ENCODE measurements at places on chromosomes 1 and 21.

- no peak for DNase-seq
Observed at GRCh38 chr1:17733661-17734060, 21.5 kb upstream of the ACTL8 start.

GRCh38 chr1:105544475-105544874 is 1512.0 kb upstream of the PRMT6 start:
- no peak for DNase-seq

- no peak for DNase-seq
Observed at GRCh38 chr1:226054519-226055327, 7.8 kb upstream of the H3-3A start.

- no peak for DNase-seq
Observed at GRCh38 chr1:42146626-42147320, 6.4 kb upstream of the GUCA2B start.

GRCh38 chr1:109501644-109502363 is 7.7 kb downstream of the AMIGO1 start:
- no peak for DNase-seq

DNA sequence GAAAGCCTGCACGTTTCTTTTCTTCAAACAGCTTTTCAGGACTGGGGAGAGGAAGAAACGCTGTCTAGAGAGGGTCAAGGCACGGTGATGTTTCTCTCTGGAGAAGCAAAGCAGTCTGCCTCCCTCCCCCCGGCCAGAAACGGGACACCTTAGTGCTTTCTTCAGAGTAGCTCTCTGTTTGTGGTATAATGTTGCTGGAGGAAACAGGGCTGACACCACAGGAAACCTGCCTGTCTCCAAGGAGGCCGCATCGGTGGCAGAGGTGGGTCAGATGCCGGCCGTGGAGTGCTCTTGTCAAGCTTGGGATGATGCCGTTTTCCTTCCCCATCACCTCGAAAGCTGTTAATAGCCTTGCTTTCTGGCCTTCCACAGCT is 139.4 kb downstream of the DHRS3 start:
- no peak for DNase-seq

GRCh38 chr1:145988773-145989172 is 7.6 kb downstream of the TXNIP start:
- no peak for DNase-seq

DNA sequence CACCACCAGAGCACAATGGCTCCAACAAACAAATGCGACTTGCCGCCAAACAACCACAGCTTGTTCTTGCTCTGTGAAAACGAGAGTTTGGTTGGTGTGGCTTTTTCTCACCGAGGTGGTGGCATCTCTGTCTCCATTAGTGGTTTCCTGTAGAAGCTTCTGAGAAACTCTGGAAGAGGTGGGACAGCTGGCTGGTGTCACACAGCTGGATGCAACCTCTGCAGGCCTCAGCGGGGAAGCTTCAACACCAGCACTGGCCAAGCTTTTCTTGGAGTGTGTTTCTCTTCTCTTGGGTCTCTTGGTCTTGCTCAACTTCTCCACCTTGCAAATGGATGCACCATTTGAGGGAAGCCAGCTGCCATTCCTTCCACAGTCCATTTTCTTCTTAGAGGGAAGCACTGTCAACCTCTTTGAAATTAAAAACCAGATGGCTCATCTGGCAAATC is 124.8 kb downstream of the KCNN3 start:
- no peak for DNase-seq

DNA sequence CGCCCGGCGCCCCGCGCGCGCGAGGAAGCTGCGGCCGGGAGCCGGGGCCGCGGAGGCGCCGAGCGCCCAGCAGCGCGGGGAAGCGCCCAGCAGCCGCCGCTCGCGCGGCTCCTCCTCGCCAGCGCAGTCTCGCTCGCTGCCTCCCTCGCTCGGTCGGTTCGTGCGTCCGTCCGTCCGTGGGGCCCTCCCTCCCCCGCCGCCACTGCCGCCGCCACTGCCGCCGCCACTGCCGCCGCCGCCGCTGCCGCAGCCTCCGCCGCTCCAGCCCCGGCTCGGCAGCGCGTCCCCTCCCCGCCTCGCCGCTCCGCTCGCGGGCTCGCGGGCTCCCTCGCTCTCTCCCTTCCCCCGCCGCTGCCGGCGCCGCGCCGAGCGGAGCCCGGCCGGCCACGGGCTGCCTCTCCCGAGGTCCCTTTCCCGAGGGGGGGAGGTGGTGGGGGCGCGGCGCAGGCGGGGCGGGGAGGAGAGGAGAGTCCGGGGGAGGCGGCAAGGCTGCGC is at the start of gene KCND3:
Gene KCND3 (minus strand): TSS at position 138 of the 495 bp plus-strand sequence.
- no peak for DNase-seq

- no peak for DNase-seq
Observed at GRCh38 chr1:203765029-203765837, at the start of gene LAX1. LAX1 (plus strand) TSS chr1:203765183; CDS start chr1:203765566, 383 bp downstream.

DNA sequence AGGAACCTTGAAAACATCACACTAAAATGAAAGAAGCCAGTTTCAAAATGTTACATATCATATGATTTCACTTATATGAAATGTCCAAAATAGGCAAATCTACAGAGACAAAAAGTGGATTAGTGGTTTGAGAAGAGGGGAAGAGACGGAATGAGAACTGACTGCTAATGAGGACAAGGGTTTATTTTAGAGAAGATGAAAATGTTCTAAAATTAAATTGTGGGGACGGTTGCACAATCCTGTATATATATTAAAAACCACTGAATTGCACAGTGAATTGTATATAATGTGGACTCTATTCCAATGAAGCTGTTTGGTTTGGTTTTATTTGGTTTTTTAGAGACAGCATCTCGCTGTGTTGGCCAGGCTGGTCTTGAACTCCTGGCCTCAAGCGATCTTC is 35.6 kb downstream of the PRPF38A start:
- DNase-seq = no peak

- DNase-seq = no peak
Observed at GRCh38 chr1:77824694-77825093, 45.2 kb downstream of the MIGA1 start.
